ENCODE measurements at places on chromosomes 6 and 20.

- no peak for DNase-seq
Observed at GRCh38 chr6:163539101-163539762, 124.7 kb downstream of the QKI start.

- no peak for DNase-seq
Observed at GRCh38 chr20:11790046-11790445, 127.6 kb upstream of the BTBD3 start.

DNA sequence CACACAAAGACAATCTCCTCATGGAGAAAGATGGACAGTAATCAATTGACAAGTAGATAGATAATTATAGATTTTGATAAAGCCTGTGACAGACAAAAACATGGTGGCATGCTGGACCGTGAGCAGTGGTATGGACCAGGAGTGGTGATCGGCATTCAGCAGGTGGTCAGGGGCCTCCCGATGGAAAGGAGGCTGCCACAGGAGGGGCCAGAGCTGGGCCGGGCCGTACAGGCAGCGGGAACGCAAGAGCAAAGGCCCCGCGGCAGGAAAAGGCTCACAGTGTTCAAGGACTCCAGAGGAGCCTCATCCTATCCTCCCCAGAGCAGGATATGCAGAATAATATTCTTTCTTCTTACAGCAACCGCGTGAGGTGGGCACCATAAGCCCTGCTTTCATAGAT lies 123.7 kb downstream of the EYA2 start:
- no peak for DNase-seq

DNA sequence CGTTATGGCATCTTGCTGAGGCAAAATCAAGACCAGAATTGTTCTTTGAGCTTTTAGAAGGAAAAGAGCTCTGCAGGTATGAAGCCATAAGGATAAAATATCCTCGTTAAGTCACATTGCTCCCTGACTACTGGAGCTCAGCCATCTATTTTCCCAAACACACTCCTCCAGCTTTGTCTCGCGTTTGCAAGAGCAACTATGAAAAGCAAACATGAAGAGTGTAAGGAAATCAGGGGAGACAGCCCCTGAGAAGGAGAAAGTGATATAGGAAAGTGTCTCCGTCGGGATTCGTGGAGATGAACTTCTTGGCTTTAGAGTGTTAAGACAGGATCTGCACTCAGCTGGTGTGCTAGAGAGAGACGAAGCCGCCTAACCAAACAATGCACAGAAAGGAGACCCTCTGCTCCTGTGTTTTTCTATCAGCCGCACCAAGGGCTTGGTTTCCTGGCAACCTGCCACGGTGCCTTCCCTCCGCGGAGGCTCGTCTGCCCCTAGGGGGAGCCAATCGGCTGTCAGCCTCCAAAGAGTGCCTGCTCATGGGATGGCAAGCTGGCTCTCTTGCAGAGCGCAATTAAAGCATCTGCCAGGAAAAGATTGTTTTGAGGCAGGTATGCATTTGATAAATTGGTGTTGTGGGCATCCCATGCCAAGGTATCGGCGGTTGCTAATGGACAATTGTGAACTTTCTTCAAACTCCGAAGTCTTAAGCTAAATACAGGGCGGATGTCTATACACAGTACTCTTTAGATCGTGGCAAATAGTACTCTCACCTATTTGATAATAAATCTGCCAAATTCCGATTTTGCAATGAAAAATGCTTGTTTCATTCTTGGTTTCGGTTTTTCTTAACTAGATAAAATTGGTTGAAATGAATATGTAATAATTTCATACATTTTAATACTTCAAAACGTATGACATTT lies 603.2 kb downstream of the RNF144B start:
- no peak for DNase-seq

DNA sequence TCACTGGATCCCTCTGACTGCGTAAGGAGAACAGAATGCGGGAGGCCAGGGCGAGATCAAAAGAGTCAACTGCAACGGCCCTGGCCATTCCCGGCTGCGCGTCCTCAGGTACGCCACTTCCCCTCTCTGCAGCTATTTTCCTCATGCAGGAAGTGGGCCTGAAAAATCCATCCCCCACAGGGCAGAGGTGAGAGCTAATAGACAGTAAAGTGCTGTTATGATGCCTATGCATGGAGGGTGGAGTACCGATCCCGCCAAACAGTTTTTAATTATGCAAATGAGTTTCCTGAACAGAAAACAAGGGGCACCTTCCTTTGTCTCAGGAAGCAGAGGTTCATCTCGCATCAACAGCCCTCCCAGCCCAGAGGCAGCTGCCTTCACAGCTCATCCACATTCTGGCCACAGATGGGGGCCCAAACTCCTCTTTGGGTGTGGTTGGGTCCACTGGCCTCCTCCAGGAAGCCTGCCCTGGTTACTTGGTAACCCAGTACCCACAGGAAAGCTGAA lies 9.3 kb downstream of the PREX1 start:
- no peak for DNase-seq

- DNase-seq, result no peak
Observed at GRCh38 chr6:169042061-169042460, 211.6 kb downstream of the THBS2 start.

DNA sequence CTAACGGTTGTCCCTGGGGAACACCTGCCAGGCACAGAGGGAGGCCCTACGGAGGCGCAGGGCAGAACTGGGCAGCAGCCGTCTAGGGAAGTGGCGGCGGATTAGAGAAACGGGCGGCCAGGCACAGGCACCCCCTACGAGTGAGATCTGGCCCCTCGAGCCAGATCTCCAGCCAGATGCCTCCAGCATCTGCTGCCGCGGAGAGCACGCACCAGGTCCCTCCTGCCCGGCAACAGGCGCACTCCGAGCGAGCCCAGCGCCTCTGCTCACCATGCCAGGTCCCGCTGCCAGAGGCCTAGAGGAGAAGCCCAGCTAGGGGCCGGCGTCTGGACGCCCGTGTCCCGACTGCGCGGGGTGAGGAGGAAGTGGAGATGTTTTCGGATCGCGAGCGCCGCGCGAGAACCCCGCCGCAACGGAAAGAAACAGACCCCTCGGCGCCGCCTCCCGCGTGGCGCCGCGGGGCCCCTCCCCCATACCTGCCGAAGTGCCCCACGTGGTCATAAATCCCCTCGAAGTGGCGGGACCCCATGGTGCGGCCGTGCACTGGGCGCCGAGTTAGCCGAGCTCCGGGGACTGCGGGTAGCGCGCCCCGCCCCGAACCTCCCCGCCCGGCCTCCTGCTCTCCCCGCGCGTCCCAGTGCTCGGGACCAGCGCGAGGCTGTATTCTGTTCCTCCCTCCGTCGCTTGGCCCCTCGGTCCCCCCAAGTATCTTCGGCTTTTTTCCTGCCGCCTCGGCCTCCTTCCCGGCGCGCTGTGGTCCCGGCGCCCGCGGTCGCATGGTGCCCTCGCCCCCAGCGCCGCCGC lies at the start of gene SLC22A16:
TSS of gene SLC22A16 (minus strand) at position 568 of the 804 bp plus-strand sequence. CDS start at position 529, 39 bp downstream.
- DNase-seq, result peak; percentile 5

GRCh38 chr6:55082021-55082420 lies 92.3 kb upstream of the HCRTR2 start:
- no peak for DNase-seq

GRCh38 chr6:41200901-41201763 lies at the start of gene TREML2:
Gene TREML2, minus strand, starts transcription at chr6:41201149. Its CDS starts 141 bp downstream, at chr6:41201008.
- DNase-seq, result no peak

DNA sequence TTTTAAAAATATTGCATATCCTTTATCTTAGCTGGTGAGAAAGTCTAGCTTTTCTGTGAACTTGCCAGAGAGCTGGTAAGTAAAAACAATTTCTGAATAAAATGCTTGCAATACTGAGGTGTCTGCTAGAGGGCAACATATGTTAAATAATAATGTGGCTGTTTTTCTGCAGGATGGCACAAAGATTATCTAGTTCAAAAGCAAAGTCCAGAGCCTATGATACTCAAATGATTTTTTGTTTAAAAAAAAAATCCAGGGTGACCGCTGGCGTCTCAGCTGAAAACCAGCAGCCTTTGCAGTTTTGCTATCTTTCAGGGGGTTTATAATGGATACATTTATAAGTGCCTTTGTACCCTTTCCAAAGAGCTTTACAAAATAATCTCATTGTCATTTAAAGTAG lies 194.9 kb downstream of the PHACTR1 start:
- peak; percentile 41 for DNase-seq

- peak; percentile 52 for DNase-seq
Observed at GRCh38 chr20:5160882-5161281, 34.1 kb downstream of the CDS2 start.

DNA sequence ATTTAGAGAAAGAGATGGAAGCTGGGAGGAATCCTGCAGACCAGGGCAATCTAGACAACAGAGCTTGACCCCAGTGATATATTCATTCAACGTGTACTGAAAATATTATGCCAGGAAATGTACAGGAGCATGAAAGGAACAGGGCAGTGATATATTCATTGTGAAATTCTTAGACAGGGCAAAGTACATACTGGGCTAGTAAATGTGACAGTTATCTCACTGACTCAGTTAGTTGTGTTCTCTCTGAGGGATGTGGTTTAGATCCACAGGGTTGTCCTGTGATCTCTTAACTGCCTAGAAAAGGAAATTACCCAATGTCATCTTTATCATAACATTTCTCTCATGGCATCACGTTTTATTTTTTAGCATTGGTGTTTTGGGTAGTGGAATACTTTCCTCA lies 891.3 kb downstream of the EYS start:
- DNase-seq, result no peak

DNA sequence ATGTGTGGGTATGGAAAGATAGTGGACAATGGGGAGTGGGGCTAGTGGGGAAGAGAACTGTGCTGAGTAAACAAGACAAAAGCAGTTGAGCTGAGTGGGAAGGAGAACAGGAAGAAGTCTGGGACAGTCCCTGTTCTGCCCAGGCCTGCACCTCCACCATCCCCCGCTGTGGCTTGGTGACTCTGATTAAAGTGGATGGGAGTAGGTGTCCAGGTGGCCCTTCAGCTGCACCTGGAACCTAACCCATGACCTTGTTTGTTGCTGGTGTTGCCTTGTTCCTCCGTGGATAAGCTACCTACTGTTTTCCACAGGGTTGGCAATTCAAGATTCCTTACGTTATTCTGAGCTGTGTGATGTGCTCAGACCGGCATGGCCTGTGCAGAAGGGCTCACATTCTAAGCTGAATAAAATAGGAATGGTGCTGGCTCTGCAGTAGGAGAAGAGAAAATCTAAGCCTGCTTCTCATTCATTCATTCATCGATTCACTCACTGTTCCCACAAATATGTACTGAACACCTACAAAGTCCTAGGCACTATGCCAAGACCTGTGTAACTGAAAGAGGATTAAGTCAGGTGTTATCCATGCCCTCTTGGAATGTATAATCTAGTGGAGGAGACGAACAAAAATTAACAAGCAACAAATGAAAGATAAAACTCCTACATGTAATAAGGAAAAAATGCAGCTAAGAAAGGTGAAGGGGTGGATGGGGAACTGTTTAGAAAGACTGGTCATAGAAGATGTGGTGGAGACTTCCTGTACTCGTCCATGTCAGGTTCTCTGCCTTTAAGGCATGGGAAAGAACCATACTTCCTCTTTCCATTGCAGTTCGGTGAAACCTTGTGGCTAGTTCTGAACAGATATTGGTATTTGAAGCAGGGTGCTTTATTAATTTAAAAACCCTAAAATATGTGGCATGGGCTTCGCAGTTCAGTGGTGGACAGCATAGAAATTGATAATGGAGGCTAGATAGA lies 10.1 kb upstream of the CALHM6 start:
- no peak for DNase-seq

- DNase-seq, result peak; percentile 15
Observed at GRCh38 chr6:7765575-7766325, 39.9 kb downstream of the BMP6 start.

DNA sequence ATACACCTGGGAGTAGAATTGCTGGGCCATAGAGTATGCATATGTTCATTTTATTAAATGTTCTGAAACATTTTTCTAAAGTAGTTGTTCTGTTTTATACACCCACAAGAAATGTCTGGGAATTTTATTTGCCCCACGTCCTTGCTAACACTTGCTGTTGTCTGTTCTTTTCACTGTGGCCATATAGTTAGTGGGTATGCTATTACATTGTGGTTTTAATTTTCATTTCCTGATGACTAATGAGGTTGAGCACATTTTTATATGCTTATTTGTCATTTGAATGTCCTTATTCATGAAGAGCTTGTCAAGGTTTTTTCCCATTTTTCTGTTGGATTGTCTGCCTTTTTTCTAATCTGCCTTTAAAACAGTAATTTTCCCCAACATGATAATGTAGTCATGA lies 41.5 kb upstream of the TGM3 start:
- DNase-seq, result no peak

- no peak for DNase-seq
Observed at GRCh38 chr20:3692706-3693294, 11.0 kb upstream of the ADAM33 start.

- DNase-seq, result peak; percentile 36
Observed at GRCh38 chr6:112038268-112038667, 15.6 kb upstream of the CCN6 start.

DNA sequence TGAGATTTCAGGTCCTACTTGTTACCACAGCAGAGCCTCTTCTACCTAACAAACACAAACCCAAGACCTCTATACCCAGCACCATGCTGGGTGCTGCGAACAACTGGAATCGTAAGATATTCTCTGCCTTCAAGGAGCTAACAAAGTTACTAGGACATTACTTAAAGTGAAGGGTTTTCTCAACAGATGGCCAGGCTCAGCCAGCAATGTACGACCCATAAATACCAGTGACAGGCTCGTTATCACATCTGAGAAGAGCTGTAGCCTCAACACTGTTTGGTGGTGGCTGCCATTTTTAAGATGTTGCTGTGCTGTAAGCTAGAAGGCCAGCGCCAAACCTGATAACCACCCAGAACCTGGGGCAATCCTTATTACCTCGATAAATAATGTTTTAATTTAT lies 406.5 kb downstream of the KIF16B start:
- DNase-seq, result no peak

- no peak for DNase-seq
Observed at GRCh38 chr20:5400164-5400762, 83.5 kb upstream of the PROKR2 start.

DNA sequence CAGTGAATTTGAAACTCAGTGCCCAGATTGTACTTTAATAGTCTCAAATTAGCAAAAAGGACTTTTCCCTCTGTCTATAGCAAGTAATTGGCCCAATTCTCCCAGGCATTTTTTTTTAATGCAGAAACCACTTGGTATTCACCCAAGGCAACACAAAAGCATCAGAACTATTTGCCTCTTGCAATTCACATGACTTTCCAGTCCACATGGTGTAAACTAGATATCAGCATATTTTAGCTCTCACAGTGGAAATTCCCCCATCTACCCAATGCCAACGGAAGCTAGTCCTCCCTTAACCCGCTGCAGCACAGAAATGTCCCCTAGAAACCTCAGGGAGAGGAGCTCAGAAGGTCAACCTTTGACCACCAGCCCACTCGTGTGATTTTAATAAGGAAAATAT lies 103.4 kb upstream of the CDYL start:
- peak; percentile 75 for DNase-seq

DNA sequence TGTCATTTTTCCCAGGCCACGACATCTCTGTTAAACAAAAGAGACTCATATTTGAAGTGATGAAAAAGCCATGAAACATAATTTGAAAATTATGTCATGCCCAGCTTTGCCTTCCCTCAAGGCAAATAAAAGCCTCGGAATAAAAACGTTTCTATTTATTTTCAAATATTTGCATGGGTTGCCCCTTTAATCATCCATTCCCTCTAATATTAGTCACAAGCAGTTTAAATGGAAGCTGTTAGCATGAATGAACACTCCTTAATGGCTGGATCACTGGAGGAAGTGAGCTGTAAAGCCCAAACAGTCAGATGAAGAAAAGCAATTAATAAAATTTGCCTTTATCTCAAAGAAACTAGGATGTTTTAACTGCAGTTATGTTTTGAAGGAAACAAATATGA lies 69.3 kb upstream of the STMND1 start:
- peak; percentile 12 for DNase-seq
